ENCODE measurements at places on chromosomes 7 and 10.
A peak's percentile ranks its signal among the peaks of the same experiment; 100 is the strongest.

GRCh38 chr10:101777619-101778145 is 1.8 kb upstream of the FGF8 start:
- no peaks in the 10 kb centered on the region for H3K36me3 ChIP-seq
- H3K4me3 ChIP-seq, result peak overlapping the region; percentile 56
- H3K27ac ChIP-seq, result no peak overlapping the region
- peaks cover 46% of the 10 kb centered on the region for H3K27me3 ChIP-seq

DNA sequence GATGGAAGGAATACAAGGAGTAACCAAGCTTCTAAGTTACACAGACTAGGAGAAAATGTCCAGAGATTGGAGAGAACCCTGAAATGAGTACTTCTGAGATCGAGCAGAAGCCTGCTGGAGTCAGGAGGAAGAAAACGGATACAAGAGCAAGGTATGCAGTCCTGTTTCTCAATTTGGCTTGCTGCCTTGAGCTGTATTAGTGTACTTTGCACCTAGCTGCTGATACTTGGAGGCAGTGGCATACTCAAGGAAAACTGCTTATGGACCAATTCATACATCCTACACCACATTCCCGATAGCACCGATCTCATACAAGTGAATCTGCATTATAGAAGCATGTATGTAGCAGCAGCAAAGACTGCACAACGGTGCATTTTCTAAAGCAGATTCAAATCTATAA is 14.4 kb downstream of the PIP4K2A start:
- H3K4me1 ChIP-seq, result peaks cover 40% of the 10 kb centered on the region
- H3K27ac ChIP-seq, result no peak overlapping the region
- H3K4me3 ChIP-seq, result no peak overlapping the region
- H3K27me3 ChIP-seq, result no peaks in the 10 kb centered on the region
- peaks cover 17% of the 10 kb centered on the region for H3K36me3 ChIP-seq

- H3K36me3 ChIP-seq, result peaks cover 25% of the 10 kb centered on the region
- peak overlapping the region; percentile 99 for H3K4me3 ChIP-seq
- peak overlapping the region; percentile 91 for H3K27ac ChIP-seq
These were observed 772 bp downstream of the PRDX3 start for GRCh38 chr10:119177708-119178371.

DNA sequence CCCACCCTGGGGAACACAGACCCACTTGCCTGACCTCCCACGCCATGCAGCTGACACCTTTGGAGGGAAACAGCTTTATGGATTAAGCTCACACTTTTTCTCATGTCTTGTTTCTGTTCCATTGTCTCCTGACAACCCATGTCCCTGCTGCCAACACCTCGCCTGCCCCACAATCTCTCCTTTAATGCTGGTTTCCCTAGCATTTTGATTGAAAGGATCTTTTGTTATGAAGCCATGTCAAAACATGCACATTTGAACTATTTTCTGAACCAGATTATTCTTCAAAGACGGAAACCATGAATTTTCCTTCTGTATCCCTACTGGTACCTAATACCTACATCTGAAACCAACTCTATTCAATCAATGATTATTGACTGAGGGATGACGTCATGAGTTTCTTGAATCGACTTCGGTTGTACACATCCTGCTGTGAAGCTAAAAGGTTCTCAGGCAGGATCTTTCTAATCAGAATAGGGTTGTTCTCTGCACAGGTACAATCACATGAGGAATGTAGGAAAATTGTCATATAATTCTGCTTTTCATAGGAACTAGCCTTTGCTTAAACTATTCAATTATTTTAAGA is 106.2 kb upstream of the NEBL start:
- no peak overlapping the region for H3K27ac ChIP-seq
- no peak overlapping the region for H3K4me3 ChIP-seq

DNA sequence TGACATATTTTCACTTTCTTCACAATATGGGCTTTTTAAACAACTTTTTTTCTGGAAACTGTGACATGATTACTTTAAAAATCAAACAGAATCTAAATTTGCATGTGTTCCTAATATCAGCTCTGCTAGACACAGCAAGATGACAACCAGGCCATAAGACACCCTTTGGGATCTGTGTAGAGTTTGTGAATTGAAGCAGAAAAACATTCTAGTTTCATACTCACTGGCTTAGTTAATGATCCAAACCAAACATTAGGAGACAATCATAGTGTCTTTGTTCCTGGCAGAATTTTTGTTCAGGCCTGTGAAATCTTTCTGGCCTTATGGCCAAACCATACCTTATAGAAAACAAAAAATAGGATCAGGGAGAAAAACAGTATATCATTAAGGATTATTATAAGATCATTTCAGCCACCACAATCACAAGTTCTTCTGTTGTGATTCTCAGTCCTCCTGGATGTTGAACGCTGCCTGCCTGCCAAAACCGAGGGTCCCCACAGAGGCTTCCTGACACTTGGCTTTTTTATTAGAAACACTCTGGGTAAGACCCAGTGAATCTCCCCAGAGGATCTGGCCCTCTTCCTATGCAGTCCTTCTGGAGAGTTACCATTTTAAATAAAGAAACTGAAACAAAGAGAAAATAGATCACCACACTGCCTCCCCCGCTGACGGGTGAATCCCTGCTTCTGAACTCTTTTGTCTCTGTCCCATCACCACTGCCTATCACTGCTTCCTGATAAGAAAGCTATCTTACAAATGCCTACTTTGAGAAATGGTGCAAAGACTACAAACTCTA is 79.2 kb upstream of the PPP1R3C start:
- H3K36me3 ChIP-seq, result no peaks in the 10 kb centered on the region
- peaks cover 4% of the 10 kb centered on the region for H3K27me3 ChIP-seq
- peak overlapping the region; percentile 65 for H3K27ac ChIP-seq
- DNase-seq, result no peak
- peaks cover 36% of the 10 kb centered on the region for H3K4me1 ChIP-seq

DNA sequence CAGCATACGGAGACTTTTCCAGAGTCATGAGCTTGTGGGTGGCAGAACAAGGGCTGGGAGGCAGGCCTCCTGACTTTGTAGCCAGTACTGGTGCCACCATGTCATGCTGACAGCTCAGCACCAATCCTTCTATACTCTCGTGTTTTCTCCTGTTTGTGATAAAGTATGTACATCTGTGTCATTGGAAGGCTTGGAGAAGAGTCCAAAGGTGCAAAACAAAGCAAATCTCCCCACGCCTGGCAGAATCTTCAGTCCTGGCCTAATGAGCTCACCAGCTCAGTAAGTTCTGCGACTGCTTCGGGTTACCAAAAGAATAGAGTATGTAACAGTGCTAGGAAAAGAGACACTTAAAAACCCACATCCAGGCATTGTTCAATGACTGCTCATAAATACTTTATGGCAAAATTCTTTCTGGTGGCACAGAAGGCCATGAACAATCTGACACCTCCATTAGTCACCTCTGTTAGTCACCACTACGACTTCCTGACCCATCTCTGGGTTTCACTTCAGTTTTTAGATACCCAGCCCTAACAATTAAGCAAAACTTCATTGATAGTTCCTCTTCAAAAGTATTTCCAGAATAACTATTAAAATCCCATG is 24.5 kb downstream of the STEAP1 start:
- H3K27ac ChIP-seq, result no peak overlapping the region
- H3K4me1 ChIP-seq, result no peaks in the 10 kb centered on the region
- H3K36me3 ChIP-seq, result no peaks in the 10 kb centered on the region
- H3K27me3 ChIP-seq, result peaks cover 6% of the 10 kb centered on the region

- H3K36me3 ChIP-seq, result peaks cover 58% of the 10 kb centered on the region
- H3K4me3 ChIP-seq, result no peak overlapping the region
- H3K27me3 ChIP-seq, result no peaks in the 10 kb centered on the region
- peak overlapping the region; percentile 6 for H3K27ac ChIP-seq
These were observed 70.2 kb downstream of the UBE2H start for GRCh38 chr7:129882531-129882930.

GRCh38 chr7:38502289-38502688 is 128.9 kb downstream of the AMPH start:
- H3K27me3 ChIP-seq, result no peaks in the 10 kb centered on the region
- H3K27ac ChIP-seq, result no peak overlapping the region
- no peaks in the 10 kb centered on the region for H3K36me3 ChIP-seq
- no peaks in the 10 kb centered on the region for H3K4me1 ChIP-seq

DNA sequence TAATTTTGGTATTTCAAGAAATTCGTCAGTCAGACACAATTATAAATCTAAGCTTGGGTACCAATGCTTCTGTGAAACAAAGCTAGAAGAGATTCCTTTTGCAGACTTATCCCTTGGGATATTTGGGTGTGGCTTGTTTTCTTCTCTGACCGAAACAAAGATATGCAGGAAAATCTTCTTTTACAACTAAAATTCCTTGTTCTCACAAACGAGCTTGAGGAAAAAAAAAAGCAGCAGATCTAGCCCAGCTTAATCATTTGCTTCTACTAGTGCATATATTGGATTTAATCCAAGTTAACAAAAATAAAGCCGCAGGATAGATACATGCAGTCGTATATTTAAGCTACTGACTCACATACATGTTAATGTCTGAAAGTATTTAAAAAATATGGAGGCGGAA is 104.2 kb downstream of the PRTFDC1 start:
- H3K4me3 ChIP-seq, result no peak overlapping the region
- no peaks in the 10 kb centered on the region for H3K27me3 ChIP-seq
- no peaks in the 10 kb centered on the region for H3K4me1 ChIP-seq
- H3K36me3 ChIP-seq, result no peaks in the 10 kb centered on the region

DNA sequence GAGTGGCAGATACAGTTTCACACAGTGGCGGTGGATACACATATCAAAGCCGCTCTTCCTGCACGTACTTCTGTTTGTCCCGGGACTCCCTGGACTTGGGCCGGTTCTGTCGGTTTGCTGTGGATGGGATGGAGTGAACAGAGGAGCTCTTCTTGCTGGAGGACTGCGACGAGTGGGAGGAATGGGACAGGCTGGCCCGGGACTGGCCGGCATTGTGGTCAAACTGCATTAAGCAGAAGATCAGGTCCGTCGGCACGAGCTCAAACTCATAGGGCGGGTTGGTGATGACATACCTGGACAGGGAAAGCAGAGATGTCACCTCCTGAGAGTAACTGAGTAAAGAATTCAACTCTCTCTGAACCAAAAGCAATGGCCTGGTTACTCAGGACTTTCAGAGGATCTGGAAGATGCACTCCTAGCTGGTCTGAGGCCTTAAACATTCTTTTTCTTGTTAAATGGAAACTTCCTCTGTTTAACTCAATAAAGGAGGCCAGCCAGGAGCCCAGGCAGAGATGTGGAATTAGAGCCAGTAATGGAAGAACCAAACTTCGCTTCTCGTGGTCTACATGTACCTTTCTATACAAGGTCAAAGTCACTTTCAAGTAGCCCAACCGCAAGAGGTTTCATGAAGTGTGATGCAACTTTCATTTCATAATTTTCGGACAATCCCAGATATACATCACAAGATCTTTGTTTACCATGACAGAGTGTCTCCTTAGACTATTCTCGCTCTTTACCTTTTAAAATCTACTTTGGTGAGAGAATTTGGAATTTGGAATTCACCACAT is 750.2 kb downstream of the KCNMA1 start:
- peaks cover 41% of the 10 kb centered on the region for H3K4me1 ChIP-seq
- H3K36me3 ChIP-seq, result no peaks in the 10 kb centered on the region
- DNase-seq, result no peak
- H3K27me3 ChIP-seq, result peaks cover 3% of the 10 kb centered on the region

GRCh38 chr7:115009139-115009538 is 87.2 kb downstream of the MDFIC start:
- H3K36me3 ChIP-seq, result peaks cover 6% of the 10 kb centered on the region
- no peak for DNase-seq
- no peak overlapping the region for H3K4me3 ChIP-seq
- H3K27me3 ChIP-seq, result no peaks in the 10 kb centered on the region
- no peak overlapping the region for H3K27ac ChIP-seq

- peaks cover 24% of the 10 kb centered on the region for H3K4me1 ChIP-seq
- peak; percentile 77 for DNase-seq
- H3K36me3 ChIP-seq, result no peaks in the 10 kb centered on the region
- no peak within 1 kb of the TSS for H3K27ac ChIP-seq
These were observed at the start of gene BMPER for GRCh38 chr7:33905389-33906032. Gene BMPER, plus strand, starts transcription at chr7:33905539. Its CDS starts 75 bp downstream, at chr7:33905614.

DNA sequence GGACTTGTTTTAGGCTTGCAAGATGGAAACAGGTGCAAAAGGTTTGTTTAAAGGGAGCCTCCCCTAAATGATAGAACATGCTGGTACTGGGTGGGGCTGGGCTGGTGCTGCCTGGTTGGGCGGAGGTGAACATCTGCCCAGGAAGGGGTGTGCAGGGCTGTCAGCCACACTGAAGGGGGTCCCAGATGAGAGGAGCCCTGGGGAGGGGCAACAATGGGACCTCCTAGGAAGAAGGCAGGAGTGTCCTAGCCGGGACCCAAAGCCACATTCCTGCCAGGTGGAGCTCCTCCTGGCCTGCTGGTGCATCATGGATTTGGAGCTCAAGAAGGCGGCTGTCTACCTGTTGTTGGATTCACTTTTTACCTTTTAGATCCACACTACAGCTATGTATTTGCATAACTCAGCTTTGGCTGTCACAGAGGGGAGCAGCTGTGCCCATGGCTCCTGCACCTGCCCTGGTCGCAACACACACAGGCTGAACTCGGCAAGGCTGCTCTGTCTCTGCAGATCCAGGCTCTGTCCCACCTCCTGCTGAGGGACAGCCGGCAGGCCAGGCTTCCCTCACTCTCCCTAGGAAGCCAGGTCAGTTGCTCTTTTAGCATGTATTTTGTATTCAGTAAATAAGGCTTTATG is 59.9 kb downstream of the ADARB2 start:
- no peak for DNase-seq
- no peaks in the 10 kb centered on the region for H3K36me3 ChIP-seq
- peaks cover 19% of the 10 kb centered on the region for H3K4me1 ChIP-seq
- H3K27ac ChIP-seq, result no peak overlapping the region
- peaks cover 8% of the 10 kb centered on the region for H3K27me3 ChIP-seq
- no peak overlapping the region for H3K4me3 ChIP-seq

DNA sequence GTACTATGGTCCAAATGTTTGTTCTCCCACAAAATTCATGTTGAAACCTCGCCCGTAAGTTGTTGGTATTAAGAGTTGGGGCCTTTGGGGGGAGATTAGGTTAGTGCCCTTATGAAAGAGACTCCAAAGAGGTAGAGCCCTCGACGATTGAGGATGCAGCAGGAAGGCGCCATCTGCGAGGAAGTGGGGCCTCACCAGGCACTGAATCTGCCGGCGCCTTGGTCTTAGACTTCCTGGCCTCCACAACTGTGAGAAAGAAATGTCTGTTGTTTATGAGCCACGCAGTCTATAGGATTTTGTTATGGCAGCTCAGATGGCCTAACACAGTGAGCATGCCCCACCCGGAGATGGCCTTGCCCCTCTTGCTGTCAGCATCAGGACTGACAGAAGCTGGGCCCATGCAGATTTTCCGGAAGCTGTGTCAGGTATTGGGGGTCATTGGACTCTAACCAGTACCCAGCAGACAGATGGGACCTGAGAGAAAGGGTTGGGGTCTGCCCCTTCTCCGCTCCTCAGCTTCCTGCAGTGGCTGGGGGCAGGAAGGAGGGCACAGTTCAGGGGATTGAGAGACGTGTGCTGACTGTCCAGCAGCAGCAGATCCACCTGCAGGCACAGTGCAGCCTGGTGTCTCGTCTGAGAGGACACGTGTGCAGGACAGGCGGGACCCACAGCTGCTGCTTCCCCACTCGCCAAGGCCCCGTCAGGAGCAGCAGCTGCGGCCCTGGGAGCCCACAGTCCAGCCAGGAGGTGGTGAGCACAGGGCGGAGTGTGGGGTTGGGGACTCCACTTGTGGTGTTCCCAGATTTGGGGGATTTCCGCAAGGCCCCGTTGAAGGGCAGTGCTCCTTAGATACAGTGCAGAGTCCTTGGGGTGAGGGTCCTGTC is 47.8 kb downstream of the MGMT start:
- H3K36me3 ChIP-seq, result peaks cover 14% of the 10 kb centered on the region
- H3K4me1 ChIP-seq, result peaks cover 23% of the 10 kb centered on the region
- H3K27me3 ChIP-seq, result peaks cover 2% of the 10 kb centered on the region
- no peak overlapping the region for H3K27ac ChIP-seq
- DNase-seq, result no peak
